AG08395 (cell line): ENCODE measurements at places on chromosomes 3 and 15.

DNA sequence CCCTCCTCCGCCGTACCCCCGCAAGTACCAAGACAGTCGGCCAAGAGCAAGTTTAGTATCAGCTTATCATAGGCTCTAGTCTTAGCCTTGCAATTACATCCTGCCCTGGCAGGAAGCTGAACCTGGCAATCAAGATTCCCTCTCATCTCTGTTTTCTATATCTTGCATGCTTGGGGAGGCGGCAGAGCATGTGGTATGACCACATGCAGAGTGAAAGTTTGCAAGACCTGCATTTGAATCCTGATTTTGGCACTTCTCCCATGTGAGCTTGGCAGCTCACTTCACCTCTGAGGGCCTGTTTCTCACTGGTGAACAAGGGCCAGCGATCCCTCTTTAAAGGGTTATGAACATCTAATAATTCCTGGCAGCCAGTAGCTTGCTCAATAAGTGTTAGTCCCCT is 106.1 kb upstream of the FRMD4B start:
- no peak for DNase-seq

GRCh38 chr3:69715204-69715603 is 24.1 kb upstream of the MITF start:
- no peak for DNase-seq

- no peak for DNase-seq
Observed at GRCh38 chr15:61295239-61295638, 66.1 kb upstream of the RORA start.

- DNase-seq, result no peak
Observed at GRCh38 chr15:63572749-63573464, 24.3 kb upstream of the FBXL22 start.

DNA sequence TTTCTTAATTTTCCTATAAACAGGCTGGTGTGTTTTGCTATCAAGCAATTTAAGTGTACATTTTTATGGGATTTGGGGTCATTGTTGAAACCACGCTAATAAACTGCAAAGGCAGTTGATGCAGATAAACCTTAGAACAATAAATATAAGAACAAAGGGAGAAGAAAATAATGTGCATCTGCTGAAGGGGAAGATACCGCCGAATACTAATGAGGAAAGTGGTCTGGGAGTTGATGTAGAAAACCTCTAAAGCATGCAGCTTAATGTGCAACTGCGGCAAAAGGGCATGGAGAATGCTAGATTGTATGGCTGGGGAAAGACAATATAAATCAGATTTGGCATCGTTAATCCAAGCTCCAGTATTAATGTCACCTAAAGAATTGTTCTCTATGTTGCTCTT is 29.8 kb upstream of the CHL1 start:
- DNase-seq, result no peak

DNA sequence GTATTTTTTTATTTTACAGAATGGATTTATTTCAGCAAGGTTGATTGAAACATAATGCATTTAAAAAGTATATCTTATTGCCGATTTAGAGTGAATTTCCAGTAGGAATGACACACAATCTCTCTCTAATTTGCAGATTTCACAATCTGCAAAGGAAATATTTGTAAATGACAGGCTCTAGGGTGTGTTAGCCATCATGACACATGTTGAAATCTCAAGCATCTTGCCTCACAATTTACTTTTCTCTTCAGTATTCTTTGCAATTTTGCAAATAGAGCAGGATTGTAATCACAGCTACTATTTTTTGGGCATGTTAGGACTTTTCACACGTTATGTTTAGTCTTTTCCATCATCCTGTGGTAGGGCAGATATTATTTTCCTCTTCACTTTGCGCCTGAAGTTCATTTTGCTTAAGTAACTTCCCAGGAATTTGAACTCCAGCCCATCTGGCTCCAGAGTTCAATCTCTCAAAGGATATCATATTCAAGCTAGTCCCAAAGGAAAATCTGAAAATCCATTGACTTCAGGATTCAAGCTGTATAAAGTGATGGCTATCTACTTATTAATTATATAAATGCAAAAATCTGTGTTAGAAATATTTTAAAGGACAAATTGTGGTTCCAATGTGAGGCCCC is 55.4 kb downstream of the ATP13A4 start:
- DNase-seq, result no peak

DNA sequence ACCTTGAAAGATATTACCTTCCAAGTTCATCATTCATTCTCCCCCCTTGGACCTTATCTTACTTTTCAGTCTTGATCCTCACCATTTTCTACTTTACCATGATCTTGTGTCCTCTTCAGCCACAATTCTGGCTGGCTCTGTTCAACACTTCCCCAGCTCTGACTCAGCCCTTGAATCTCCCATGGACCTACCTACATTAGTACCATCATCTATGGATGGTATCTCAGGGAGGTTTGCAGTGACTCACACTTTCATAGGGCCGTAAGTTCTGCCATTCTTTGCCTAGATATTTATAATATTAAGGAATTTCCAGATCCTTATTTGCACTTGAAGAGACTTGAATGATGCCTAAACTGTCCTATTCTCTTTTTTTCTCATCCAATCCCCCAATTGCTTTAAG is 213.7 kb upstream of the RORA start:
- no peak for DNase-seq

DNA sequence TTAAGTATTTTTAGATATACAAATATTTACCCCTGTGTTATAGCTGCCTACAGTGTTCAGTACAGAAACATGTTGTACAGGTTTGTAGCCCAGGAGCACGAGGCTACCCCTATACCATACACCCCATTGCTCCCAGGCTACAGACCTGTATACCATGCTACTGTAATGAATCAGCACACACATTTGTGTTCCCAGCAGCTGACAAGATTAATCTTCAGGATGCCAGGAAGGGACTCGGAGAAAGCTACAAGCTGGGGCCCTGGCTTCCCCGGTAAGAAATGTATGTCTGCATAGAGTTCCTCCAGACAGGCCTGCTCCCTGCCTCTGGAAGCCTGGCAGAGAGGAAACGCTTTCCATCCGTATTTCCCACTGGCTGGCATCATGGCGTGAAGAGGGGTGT is 136.5 kb downstream of the XXYLT1 start:
- DNase-seq, result no peak

DNA sequence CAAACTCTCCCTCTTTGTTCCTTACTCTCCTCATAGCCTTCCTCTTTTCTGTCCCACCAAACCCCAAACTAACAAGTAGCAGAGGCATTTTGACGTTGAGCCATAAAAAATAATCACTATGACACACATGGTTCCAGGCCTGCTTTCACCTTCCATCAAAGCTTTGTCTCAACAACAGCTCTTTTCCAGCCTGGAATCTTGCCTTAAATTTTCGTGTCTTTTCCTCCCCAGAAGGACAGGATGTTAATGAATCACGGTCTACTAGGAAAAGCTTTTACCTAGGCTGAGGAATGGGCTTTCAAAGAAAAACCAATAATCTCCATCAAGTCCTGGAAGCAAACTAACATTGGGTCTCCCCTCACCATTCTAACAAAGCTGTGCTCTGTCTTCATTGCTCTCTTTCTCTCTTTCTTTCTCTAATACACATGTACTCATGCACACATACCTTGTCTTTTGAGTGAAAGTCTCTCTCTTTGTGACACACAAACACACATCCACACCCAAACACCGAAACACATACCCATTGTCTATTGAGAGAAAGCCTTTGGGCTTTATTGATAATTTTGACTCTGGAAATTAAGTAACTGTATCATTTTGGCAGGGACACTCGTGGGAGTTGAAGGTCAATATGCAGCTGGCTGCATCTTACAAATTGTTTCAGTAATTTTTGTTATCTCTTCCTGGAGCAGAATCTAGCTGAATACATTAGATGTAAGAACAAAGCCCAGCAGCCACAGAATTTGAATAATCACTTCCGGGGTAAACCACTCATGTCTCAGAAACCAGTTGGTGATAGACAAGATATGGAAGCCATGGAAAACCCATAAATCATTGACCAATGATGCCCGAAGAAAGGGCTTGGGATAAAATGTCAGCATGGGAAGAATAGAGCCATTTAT is 107.4 kb upstream of the SLC4A7 start:
- no peak for DNase-seq

GRCh38 chr3:354432-354831 is 157.9 kb downstream of the CHL1 start:
- DNase-seq, result peak; percentile 31

GRCh38 chr15:92102395-92102755 is 248.9 kb downstream of the SLCO3A1 start:
- no peak for DNase-seq

GRCh38 chr3:49416867-49417266 is 4.6 kb downstream of the TCTA start:
- DNase-seq, result no peak

DNA sequence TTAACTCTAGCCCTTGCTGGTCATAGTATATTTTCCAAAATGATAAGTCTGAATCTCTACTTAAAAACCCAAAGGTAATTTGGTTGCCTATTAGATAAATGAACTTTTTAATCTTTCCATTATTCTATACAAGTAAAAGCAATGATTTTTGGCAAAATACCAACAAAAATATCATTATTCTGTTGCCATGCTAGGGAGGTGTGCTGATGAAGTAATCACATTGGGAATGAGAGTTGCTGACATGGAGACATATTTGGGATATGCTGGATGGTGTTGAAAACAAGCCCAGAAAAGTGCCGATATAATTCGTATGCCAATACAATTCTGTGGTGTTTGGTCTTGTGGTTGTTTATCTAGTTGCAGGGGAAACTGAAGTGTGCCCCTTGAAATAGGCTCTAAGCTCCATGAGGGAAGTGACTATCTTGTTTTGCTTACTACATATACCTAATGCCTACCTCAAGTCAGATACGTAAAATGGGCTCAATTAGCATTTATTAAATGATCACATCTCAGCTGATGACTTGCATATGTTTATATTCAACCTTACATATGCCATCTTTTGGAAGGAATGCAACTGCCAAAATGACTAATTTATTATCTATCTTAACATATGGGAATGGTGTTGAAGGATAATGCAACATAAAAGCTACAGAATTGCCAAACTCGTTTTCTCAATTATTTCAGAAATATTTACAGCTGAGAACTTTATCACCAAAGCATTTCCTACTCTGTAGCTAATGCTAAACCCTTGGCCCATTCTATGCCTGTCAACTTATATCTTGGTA is 5.8 kb downstream of the TOPBP1 start:
- no peak for DNase-seq

GRCh38 chr3:147298511-147298982 is 107.8 kb downstream of the ZIC4 start:
- peak; percentile 88 for DNase-seq

DNA sequence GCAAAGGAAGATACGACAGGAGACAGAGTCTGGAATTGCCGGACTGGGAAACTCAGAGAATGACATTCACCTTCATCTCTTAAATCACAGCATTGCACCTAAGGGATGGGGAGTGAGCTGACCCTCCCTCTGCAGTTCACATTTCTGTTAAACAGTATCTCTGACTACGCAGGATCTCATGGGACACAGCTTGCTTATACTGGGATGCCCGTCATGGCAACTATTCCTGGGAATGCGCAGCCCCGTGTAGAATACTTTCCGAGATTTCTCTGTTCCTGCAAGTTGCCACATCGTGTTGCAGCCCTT is 232.5 kb upstream of the HES1 start:
- DNase-seq, result no peak

- no peak for DNase-seq
Observed at GRCh38 chr3:189512821-189513220, 118.4 kb upstream of the TP63 start.

- DNase-seq, result peak; percentile 22
Observed at GRCh38 chr3:76063019-76063418, 277.7 kb upstream of the ZNF717 start.

- DNase-seq, result no peak
Observed at GRCh38 chr3:5185093-5185673, 2.3 kb upstream of the EDEM1 start.

DNA sequence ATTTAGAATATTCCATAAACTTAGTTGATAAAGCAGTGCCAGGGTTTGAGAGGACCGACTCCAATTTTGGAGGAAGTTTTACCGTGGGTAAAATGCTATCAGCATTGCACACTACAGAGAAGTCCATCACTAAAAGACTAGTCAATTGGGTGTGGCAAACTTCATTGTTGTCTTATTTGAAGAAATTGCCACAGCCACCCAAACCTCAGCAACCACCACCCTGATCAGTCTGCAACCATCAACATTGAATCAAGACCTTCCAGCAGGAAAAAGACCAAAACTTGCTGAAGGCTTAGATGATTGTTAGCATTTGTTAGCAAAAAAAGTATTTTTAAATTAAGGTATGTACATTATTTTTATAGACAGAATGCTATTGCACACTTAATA is 60.5 kb downstream of the KLF13 start:
- DNase-seq, result no peak

DNA sequence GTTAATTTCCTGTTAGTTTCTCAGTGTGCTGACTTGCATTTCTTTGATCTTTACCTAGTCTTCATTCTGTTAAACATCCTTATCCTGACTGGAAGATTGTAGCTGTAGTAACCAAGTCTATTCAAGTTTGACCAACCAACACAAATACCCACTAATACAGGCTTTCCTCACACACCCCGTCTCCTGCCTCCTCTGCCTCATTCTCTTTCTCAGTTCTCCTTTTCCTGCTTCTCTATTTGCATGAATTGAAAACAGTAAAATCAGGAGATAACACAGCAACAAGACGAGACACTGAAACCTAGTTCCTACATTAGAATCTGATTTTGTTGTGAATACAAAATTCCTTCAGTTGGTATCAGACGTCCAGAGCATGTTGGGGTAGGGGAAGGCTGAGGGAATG is 116.9 kb upstream of the ARPP21 start:
- DNase-seq, result no peak

DNA sequence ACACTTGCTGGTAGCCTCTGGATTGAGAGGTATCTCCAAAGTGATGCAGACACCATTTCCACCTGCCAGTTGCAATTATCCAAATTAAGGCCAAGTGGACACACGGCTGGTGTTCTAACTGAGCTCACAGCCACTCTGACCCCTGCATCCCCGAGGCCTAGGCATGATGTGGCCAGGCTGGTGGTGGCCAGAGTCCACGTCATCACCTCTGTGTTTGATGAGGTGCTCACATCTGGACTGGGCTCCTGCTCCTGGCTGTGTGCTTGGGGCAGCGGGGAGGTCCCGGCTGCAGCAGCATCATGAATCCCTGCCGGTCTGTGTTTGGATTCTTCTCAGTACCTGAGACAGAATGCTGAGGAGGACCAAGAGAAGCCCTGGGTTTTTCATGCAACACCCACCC is 4.9 kb downstream of the OXTR start:
- DNase-seq, result no peak

DNA sequence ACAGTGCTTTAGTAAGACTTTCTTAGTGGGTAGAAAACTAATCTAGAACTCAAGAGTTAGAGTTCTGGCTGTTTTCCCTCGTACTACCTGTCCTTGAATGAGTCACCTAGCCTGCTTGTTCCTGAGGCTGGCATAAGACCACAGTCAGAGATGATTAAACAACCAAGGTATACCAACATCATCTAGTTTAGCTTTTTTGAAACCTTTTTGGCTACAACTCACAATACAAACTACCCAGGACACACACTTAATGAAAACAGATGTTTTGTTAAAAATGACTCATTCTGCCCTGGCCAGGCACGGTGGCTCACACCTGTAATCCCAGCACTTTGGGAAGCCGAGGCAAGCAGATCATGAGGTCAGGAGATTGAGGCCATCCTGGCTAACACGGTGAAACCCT is 4.6 kb downstream of the MCCC1 start:
- DNase-seq, result no peak

- DNase-seq, result no peak
Observed at GRCh38 chr3:52353291-52353855, 37.3 kb downstream of the DNAH1 start.
